Activated T-cell treated with anti-CD3 and anti-CD28 coated beads, Interleukin-2, amount 50 U/mL, for 72 hours (primary cell): ENCODE measurements at places on chromosomes 3 and 15. TPM values are rescaled to one million over a fixed set of nuclear protein-coding genes. Genes with fewer than 3 reads are reported as not detected.

Gene C3orf85
- not detected for total RNA-seq

Gene NR2E3
- not detected for total RNA-seq

Gene GOLGA6B
- total RNA-seq: not detected

GRCh38 chr3:14468621-14468981, 66.2 kb downstream of the SLC6A6 start:
- no peak for DNase-seq

DNA sequence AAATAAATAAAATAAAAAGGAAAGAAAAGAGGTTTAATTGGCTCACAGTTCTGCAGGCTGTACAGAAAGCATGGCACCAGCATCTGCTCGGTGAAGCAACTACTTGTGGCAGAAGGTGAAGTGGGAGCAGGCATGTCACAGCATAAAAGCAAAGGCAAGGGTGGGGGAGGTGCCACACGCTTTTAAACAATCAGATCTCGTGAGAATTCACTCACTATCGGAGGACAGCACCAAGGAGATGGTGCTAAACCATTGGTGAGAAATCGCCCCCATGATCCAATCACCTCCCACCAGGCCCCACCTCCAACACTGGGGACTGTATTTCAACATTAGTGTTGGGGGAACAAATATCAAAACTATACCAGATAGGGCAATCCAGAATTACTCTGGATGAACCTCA, 15.3 kb downstream of the SCG3 start:
- no peak for DNase-seq

DNA sequence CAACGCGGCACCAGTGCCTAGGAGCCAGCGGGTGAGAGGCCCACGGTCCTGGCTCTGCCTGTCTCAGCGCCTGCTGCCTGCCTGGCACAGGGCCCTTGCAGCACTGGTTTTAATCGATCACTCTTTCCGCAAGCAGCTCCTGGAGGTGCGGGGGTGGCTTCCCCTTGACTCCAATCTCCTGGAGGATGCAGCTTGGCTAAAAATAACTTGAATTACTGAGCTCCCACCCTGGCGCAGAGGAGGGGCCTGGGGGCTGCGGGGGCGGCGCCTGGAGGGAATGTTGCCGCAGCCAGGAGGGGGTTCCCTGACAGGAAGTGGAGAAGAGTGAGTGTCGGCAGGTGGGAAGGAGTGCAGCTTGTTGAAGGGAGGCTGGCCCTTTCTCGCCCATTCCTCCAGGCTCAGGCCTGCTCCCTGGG, 9.9 kb upstream of the RPL29 start:
- DNase-seq: no peak

DNA sequence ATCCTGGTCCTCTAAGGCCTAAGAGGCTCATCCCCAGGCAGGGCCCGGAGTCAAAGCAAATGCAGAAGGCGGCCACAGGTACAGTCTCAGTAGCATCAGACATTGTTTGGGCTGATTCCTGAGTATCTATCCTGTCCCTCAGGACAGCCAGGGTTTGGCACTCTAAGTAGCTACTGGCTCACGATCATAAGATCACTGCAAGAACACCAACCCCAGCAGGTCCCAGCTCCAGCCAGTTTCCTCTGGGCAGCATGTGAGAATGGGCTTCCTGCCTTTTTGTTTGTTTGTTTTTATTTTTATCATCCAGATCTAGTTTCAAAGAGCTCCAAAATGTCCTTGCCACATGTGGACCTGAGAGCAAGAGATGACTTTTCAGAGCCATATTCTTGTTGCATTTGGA, 32.7 kb downstream of the LRRFIP2 start:
- DNase-seq: no peak

- no peak for DNase-seq
Measured at GRCh38 chr3:48697952-48698351, 12.2 kb upstream of the NCKIPSD start.
